Occipital lobe (tissue), 3 donors: ENCODE measurements at places on chromosomes 7 and 10.

DNA sequence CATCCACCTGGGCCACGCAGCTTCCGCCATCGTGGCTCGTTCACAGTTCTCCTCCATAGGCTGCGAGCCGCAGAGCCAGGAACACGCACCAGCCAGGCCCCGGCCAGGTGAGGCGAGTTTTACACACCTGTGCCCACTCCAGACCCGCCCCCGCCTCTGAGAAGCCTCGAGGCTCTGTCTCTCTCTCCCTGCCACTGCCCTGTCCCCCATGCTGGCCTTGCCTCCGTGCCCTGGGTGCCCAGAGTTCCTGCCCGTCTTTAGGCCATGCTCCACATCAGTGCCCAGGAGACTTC is 142.2 kb downstream of the SLIT1 start:
- DNase-seq, result no peak

- DNase-seq, result no peak
Observed at GRCh38 chr10:71774916-71775702, 1.8 kb upstream of the VSIR start.

DNA sequence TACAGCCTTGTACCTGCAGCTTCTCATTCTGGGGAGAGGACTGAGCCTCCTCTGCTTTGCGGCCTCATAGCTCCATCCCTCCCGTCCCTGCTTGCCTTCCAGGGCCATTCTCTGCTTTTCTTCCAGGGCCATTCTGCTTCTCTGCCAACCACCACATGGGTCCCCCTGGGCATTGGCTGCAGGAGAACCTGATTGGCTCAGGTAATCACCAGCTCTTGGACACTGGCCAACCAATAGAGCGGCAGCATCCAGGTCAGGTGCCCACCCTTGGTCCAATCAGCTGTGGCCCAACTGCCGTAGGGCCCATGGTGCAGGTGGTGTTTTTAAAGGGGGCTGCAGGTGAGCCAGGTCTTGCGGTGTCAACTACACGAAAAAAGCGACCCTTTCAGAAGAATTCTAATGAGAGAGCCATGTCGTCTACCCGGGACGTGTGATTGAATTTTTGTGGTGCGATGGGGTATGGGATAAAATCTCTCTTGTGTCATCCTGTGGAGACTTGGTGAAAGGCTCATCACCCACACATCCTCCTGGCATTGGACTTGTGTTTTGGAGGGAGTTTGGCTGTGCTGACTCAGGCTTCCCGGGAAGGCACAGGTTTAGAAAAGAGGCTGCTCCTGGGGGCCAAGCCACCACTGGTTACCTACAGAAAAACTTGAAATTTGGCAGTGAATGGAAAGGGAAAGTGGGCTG is 46.0 kb upstream of the PODXL start:
- no peak for DNase-seq

- no peak for DNase-seq
Observed at GRCh38 chr7:143900230-143900766, 1.7 kb downstream of the TCAF1 start.

GRCh38 chr10:48938990-48939536 is 577 bp downstream of the LRRC18 start:
- DNase-seq, result no peak
